H4 (cell line): ENCODE measurements at places on chromosomes 4 and X. TPM values are rescaled to one million over a fixed set of nuclear protein-coding genes. Genes with fewer than 3 reads are reported as not detected.

GRCh38 chr4:163485589-163485988 lies 8.9 kb upstream of the TMA16 start:
- DNase-seq: no peak

Gene PRSS12
- 6.7 and 12.2 TPM in 2 replicates for total RNA-seq

DNA sequence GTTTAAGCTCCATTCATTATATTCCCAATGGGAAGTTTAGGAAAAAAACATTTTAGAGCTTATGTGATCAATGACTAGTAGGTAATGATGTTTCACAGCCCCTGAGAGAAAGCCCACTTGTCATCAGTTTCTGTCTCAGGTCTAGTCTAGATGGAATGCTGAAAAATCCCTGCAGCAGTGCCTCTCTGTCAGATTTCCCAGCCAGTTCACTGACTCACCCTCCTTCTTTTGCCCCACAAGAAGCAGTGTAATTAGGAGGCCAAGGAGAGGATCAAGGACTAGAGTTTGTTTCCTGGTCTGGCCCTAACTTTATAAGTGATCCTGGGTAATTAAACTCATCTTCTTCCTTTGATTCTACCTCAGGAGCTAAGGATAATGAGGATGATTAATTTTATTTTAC lies 118.7 kb upstream of the ANXA3 start:
- no peak for DNase-seq

GRCh38 chr4:101279377-101279871 lies 67.9 kb downstream of the PPP3CA start:
- DNase-seq: peak; percentile 88

GRCh38 chrX:65677954-65678469 lies 10.6 kb downstream of the MSN start:
- DNase-seq: peak; percentile 80

Gene ERAS
- total RNA-seq: not detected in 2 replicates

GRCh38 chrX:40012039-40012867 lies 85.5 kb downstream of the BCOR start:
- DNase-seq: peak; percentile 30

DNA sequence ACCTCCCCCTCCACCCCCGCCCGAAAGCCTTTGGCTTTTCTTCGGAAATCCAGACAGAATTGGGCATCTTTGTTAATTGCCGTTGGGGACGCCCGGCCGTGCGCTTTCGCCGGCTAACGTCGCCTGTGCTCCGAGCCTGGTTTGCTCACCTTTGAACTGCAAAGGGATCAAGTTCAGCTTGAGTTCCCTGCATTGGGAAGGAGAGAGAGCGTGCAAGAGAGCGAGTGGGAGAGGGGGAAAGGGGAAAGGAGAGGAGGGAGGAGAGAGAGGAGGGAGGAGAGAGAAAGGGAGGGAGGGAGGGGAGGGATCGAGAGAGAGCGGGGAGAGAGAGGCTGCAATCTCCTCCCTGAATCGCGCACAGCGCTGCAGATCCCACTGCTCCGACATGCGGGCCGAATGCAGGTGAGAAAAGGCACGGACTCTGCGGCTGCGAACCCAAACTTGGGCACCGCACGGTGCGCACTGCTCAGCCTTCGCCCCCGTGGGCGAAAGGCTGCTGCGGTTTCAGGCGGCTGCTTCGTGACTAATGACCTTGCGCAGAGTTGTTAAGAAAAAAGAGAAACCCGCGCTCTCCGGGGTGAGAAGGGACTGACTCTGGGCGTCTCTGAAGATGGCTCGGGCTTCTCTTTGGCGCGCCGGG lies at the start of gene PCDH7:
TSS of gene PCDH7 (plus strand) at position 349 of the 640 bp plus-strand sequence. CDS start 1,054 bp downstream, outside the sequence.
- peak; percentile 82 for DNase-seq

Gene PDCL2
- not detected in 2 replicates for total RNA-seq

GRCh38 chrX:482192-482701 lies 95.5 kb upstream of the PPP2R3B start:
- DNase-seq: no peak

- DNase-seq: no peak
Measured at GRCh38 chrX:17359500-17359899, 15.5 kb upstream of the NHS start.

Gene FOXR2
- 7.5 and 8.1 TPM in 2 replicates for total RNA-seq

DNA sequence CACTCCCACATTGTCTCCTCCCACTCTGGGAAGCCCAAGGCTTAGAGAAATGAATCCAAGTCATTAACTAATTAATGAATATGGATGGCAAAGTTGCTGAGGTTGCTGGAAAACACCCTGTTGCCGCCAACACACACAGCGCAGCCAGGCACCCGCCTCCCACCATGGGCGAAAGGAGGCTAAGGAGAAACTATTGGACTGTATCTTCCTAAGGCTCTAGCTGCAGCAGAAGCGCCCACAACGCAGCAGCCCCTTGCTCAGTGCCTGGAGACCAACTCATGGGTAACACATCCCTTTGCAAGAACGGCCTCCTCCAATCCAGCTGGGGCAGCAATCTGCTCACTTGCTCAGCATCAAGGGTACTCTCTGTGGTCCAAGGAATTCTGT lies 34.2 kb downstream of the TSC22D3 start:
- no peak for DNase-seq

DNA sequence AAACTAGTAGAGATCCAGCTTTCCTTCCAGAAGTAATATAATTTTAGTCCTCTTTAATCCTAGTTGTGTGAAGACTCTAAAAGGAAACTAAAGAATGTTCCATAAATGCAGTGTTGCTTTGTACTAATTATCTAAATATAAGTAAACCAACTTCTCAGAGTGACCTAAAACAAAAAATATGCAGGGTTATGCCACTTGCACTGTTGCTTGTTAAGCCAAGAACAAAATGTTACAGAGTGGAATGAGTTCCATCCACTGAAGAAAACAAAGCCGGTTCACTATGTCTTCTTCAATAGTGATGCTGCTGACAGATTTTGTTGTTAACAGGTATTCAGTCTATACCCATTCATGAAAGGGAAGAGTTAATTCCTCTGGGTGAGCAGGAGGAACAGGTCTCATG lies 252.0 kb upstream of the DIAPH2 start:
- no peak for DNase-seq

DNA sequence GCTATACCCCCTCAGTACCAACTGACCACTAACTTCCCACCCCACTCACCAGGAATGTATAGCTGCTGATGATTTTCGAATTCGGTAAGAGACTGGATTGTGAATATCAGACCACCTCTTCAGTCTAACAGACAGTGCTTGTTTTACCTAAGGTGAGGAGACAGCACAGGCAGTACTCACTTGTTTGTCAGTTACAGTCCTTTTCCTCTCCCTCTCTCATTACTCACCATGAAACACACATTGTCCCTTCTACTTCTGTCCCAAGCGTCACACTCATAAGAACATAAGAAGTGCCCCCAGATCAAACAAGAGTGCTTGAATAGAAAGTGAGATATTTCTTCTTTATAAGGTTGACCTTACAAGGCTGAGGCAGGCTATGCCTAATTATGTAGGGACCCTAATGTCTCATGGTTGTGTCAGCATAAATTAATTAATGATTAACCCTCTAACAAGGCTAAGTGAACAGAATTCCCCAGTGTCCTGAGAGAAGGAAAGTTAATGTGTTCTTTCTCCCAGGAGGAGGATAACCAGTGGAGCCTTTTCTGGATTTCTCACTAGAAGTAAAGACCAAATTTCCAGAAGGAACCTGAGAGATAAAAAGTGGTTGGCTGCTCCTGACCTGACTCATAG lies 32.2 kb downstream of the ZCCHC12 start:
- DNase-seq: no peak

Gene HAND2
- total RNA-seq: 0.06 and 1.2 TPM in 2 replicates

Gene SHOX
- 0.08 TPM in 1 of 2 replicates, not detected in the other for total RNA-seq

DNA sequence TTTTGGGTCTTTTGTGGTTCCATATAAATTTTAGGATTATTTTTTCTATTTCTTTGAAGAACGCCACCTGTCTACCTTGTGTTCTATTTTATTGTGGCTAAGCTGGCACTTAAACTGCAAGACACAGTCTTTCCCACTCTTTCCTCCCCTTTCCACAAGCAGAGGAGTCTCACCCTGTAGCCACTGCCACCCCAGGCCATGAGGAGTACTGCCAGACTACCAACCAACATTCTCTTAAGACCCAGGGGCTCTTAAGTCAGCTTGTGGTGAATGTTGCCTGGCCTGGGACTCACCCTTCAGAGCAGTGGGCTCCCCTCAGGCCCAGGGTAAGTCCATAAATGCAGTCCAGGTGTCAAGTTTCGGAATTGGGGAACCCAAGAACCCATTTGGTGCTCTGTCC lies 58.0 kb upstream of the FMR1 start:
- no peak for DNase-seq

DNA sequence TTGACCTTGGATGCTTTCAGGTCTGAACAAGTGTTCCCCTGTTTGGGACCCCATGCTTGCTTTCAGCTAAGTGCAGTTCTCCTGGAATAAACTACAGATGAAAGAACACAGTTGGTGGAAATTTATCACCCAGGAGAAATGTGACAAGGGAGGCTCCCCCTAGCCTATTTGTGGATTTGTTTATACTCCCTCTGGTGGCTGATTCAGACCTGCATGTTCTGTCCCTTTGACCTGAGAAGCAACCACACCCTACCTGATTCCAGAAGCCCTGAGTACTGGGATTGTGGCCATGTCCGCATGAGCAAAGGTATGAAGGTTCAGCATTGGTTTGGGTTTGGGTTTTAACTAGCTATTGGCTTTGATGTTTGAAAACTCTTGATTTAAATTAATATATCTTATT lies 440.9 kb downstream of the MID1IP1 start:
- peak; percentile 29 for DNase-seq

DNA sequence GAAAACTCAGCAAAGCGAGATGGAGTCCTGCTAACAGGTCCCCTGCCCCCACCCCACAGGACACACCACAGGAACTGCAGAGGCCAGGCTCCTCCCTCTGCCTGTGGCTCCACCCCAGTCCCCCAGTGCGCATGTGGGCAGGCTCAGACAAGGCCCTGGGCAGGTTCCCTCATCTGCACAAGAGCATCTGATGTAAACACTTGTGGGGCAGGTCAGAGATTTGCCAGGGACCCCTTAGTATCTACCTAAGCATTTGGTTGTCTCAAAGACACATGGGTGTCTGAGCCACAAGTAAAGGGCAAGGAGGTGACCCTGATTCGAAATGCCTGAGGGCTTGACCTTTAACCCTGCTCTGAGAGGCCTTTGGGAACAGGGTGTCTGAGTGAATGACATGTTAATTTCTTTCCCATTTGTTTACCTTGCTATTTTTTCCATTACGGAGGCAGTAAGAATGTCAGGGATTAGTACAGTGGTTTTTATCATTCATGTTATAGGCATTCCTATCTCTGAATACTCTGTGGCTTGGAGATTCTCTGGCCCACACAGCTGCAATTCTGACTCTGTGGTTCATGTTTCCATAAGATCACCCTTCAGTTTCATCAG lies 85.3 kb downstream of the ZNF518B start:
- no peak for DNase-seq
